Cortex of kidney (tissue), 1 donor: ENCODE measurements at places on chromosomes 7 and 10.

GRCh38 chr7:92832534-92833023 is 3.8 kb downstream of the CDK6 start:
- no peak for DNase-seq

- DNase-seq, result no peak
Observed at GRCh38 chr7:138008588-138009349, 6.9 kb upstream of the CREB3L2 start.

GRCh38 chr7:151459726-151460473 is 20.0 kb upstream of the CRYGN start:
- DNase-seq, result no peak

DNA sequence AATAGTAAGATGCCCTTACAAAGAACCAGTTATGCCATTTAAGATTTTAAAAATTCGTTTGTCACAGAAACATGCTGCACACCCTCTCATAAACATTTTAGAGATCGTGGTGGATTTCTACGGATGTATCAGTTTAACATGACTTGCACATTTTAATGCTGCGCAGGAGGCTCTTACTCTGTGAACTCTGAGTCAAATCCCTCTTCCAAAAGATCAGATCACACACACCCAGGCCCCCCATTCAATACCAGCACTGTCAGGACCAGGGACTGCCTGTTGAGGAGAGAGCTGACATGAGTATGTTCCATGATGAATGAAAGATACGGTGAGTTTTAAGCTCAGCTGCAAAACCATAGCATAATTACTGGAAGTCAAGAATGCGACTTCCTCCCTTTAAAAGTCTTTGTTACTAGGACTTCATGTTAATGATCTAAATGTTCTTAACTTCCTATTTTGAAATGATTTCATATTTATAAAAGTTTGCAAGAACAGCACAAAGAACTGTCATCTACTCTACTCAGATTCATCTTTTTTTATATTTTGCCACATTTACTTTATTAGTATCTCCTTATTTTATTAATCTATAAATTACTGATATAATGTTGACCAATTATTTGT is 500.2 kb downstream of the GLRX3 start:
- DNase-seq, result no peak

- no peak for DNase-seq
Observed at GRCh38 chr10:63478564-63478963, 12.8 kb upstream of the JMJD1C start.

DNA sequence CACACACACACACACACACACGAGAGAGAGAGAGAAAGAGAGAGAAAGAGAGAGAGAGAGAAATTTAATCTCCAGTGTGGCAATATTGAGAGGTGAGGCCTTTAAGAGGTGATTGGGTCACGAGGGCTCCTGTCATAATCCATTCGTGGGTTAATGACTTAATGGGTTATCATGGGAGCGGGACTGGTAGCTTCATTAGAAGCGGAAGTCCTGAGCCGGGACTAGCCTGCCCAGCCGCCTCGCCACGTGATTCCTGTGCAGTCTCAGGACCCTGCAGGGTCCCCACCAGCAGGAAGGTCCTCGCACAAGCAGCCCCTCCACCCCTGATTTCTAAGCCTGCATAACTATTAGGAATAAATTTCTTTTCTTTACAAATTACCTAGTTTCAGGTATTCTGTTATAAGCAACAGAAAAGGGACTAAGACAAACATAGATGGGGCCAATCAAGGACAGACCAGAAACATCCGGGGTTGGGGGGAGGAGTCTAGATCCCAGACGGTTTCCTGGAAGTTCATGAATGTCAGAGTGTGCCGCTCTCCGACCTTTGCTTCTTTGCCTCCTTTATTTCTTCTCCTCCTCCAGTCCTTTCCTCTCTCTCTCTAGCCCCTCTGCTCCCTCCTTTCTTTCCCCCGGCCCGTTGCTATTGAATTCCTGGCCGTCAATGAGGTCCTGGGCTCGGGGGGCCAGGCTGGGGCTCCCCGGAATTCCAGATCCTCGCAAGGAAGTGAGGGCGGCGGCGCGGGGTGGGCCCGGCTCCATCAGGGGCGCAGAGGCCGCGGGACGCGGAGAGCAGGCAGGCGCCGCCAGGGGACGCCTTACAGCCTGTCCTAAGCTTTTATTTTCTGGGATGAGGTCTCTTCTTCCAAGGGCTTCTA is 146.8 kb downstream of the CYP26A1 start:
- no peak for DNase-seq

- no peak for DNase-seq
Observed at GRCh38 chr10:122292376-122292775, 21.3 kb downstream of the BTBD16 start.

GRCh38 chr7:116810267-116811116 is 51.9 kb upstream of the CAPZA2 start:
- DNase-seq, result no peak

DNA sequence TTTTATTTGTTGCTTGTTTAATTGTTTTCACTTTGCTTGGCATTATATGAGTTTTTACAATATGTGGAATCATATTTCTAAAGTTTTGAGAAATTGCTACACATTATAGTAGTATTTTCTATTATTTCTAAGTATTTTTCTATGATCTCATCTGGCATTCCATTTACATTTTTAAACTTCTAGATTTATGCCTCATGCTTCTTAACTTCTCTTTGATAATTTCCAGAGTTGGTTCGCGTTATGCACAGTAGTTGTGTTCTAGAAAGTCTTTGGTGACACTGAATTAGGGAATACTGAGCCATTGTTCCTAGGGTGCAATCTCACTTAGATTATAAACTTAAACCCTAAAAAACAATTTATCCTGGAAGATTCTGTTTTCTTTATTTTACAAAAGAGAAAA is 129.2 kb downstream of the GNAI1 start:
- DNase-seq, result no peak

GRCh38 chr7:98855610-98856422 is 14.0 kb downstream of the TMEM130 start:
- DNase-seq, result no peak

GRCh38 chr10:7351894-7352293 is 58.9 kb downstream of the SFMBT2 start:
- no peak for DNase-seq

- no peak for DNase-seq
Observed at GRCh38 chr10:77377034-77377433, 260.6 kb downstream of the KCNMA1 start.

GRCh38 chr7:77426052-77426404 is 9.9 kb upstream of the GSAP start:
- no peak for DNase-seq

- DNase-seq, result no peak
Observed at GRCh38 chr10:132601567-132601966, 64.0 kb downstream of the INPP5A start.

GRCh38 chr10:127548022-127548421 is 1.1 kb upstream of the NPS start:
- no peak for DNase-seq

GRCh38 chr10:47319784-47320183 is 2.5 kb upstream of the GDF2 start:
- DNase-seq, result no peak

DNA sequence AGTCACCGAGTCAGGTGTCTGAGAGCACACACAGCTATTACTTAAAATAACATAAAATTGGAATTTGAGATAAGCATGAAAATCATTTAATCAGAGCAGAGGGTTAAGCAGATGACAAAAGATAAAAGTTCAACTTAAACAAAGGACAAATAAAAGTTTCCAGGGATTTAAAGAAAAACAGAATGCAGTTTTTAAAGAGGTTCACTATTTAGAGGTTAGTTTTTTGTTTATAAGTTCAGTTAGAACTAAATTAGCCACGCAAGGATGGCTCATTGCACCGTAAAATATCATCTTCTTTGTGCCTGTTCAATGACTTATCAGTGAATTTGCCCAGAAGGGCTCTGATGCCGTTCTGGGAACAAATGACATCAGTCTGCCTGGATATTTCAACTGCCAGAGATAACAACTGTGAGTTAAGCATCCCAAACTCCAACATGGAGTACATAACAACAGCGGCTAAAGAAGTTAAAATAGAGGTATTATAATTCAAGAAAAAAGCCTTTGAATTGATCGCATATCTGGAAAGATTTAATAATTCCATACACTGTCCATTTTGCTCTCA is 107.8 kb downstream of the ANK3 start:
- DNase-seq, result no peak

- DNase-seq, result no peak
Observed at GRCh38 chr10:31792745-31793144, 135.9 kb downstream of the ARHGAP12 start.
